Smooth muscle cell of the brain vasculature (primary cell): ENCODE measurements at places on chromosomes 7 and 10.

GRCh38 chr10:69014171-69014570 lies 25.6 kb downstream of the KIFBP start:
- DNase-seq, result no peak

DNA sequence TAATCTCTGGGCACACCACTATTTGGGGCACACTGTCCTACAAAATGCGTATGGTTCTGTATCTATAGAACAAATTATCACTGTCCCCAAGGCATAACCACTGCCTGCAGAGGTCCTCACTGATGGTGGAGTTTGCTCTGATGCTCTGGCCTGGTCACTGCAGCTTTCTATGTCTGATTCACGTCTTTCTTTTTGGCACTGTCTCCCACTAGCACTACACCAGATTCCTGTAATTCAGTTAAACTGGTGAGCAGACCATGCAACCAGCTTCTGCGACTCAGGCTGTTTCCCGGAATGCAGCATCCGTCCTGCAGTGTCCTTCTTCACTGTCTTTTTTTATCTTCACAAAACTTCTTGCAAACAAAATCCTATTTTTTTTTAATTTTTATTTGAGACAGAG lies 112.8 kb downstream of the KLF6 start:
- DNase-seq, result no peak

DNA sequence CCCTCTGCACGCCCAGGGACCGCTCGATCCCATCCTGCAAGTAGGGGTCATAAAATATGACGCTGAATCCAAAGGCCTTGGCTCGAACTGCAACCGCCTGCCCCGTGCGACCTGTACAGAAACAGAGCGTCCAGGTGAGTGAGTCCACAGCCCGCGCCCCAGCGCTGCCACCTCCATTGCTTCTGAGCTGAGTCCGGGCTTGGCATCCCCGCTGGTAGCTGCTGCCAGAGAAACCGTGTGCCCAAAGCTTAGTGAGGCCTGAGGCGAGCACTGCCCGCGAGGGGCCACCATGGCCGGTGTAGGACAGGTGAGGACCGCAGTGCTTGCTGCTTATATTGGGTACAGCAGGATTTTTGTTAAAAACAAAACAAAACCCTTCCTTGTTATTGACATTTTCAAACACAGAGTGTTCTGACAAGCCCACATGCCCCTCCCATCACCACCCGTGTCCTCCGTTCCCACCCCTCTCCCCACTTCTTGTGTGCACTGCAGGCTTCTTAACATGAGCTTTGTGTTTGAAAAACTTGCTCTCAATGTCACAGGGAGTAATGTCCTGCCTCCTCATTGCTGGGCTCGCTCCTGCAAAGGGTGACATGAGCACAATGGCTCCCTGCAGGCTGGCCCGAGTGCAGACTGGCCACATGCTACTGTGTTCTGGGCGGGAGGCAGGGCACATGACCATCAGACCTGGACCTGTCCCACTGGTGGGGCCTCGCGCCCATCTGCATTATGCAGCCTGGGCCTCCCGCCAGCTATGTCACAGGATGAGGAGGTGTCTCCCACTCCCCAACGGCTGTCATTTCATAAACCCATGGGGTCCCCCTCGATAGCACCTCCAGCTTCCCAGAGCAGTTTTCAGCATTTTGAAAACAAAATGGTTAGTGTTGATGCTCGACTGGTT lies 52.9 kb downstream of the ZRANB1 start:
- DNase-seq, result no peak

- no peak for DNase-seq
Observed at GRCh38 chr10:79405995-79406515, 39.4 kb downstream of the ZCCHC24 start.

GRCh38 chr7:106767498-106768323 lies 97.4 kb upstream of the PIK3CG start:
- DNase-seq, result no peak

DNA sequence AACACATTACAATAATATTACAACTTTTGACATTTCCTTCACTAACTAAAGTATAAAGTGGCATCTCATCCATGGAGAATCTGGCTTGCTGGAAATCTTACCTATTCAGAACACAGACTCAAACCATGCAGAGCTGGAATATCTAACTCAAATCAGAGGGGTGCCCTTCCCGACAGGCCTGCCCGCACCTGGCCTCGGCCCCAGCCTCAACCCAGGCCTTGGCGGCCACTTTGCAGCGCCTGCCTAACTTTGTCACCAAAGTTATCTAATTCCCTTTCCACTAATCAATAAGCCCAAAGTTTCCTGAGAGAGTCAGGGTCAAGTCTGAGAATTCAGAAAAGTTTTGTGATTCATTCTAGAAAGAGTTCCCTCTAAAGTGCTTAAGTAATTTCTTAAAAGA lies 212.9 kb downstream of the COBL start:
- no peak for DNase-seq

- no peak for DNase-seq
Observed at GRCh38 chr10:122665329-122665860, 34.3 kb downstream of the C10orf120 start.

GRCh38 chr7:128672927-128673517 lies 930 bp downstream of the GARIN1A start:
- DNase-seq, result no peak

DNA sequence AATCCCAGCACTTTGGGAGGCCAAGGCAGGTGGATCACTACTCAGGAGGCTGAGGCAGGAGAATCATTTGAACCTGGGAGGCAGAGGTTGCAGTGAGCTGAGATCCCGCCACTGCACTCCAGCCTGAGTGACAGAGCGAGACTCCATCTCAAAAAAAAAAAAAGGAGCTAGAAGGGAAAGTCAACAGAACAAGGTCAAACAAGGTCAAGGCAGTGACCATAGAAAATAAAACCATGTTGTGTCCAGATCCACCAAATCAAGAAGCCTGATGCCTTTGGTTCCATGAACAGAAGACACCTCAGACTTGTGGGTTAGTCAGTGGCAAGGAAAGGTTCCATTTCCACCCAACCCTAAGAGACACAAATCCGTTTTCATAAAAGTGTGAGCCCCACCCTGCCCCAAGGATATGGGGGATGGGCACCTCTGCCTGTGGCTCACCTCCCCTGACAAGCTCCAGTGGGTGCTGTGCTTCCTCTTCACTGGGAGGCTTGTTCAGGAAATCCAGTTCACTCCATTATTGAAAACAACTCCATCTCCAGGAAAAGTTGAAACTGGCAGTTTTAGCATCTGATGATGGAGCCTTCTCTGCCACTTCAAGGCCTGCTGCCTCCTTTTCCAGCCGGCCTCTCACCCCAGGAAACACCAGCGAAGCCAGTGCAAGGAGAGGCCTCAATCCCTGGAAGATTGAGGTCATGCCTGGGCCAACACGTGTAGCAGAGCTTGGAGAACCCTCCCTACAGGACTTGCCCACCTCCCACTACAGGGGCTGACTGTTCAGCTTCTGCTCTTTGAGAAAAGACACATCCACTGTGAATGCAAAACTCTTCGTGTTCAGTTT lies 152.9 kb downstream of the NRF1 start:
- no peak for DNase-seq

GRCh38 chr10:62062752-62063512 lies 161.4 kb downstream of the ARID5B start:
- DNase-seq, result no peak

DNA sequence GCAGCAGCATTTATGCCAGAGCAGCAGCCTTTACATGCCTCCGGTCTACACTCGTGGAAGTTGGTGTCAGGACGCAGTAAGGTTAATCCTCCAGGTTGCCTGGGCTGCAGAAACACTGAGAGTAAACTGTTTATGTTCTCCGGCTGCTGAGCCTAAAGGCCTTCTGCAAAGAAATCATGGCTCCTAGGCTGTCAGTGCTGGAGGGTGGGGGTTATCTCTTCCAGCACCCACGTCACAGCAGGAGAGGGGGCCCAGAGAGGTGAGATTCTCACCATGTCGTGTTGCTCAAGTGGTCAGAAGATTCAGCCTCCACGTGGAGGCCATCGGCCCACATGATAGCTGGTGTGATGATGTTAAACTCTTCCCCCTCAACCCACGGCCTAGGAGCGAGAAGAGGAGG lies 41.2 kb downstream of the COL13A1 start:
- DNase-seq, result no peak

DNA sequence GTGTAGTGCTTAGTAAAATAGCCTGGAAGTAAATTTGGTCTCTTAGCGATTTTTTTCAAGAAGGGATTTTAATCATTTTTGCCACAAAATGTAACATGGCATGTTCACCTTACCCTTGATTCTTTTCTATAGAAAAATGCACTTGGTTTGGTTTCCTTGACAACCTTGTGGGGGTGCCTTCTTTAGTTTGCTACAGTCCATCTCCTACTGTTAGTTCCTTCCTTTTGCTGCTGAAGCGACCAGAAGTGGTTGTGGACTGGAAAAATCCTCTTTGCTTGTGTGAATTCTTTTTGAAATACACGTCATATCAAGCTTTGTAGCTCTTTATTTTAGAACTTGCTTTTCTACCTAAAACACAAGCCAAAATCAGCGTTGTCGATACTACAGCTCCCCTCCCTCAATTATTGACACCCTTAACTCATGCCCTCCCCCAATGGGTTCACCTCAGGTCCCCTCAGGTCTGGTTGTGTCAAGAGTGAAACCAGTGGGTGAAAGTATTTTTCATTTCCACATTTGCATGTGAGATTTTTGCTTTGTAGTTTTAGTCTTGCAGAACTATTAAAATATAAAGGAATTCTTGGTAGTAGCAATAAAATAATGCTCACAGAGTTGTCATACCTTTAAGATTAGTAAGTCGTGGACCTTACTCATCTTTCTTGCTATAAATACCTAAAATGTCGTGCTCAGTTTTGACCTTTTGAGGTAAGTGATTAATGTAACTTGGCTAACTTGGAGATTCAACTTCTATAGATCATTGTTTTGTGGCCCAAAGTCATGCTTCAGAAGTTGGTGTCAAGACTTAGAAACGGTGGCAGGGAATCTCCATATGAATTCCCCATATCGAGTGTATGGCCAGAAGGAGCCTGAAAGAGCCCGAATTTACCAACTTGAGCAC lies 1.5 kb downstream of the ACTR3B start:
- DNase-seq, result no peak

DNA sequence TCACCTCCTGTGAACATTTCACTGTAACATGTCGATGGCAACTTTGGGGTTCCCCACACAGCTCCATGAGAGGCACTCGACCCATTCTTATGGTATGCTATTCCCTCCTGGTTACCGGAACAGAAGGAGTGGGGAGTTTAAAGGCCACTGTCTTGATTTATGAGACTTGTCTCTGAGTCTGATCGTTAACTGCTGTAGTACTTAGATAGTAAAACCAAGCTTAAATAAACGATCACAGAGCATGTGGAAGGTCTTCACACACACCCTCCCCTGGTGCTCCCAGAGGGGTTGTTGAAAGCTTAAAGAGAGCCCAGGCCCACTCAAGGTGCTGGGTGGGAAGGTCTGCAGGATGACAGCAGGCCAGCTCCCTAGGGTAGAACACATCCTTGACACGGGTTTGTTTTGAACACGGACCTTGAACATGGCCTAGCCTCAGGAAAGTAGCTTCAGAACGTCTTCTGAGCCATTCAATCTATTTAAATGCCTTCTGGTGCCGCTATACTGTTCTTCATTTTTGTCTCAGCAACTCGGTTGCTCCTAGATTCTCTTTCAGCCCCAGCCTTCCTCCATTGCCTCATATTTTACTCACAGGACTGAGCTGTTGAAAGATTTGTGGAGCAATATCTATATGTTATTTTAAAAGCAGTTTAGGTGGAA lies 335.3 kb downstream of the FGFR2 start:
- DNase-seq, result no peak

DNA sequence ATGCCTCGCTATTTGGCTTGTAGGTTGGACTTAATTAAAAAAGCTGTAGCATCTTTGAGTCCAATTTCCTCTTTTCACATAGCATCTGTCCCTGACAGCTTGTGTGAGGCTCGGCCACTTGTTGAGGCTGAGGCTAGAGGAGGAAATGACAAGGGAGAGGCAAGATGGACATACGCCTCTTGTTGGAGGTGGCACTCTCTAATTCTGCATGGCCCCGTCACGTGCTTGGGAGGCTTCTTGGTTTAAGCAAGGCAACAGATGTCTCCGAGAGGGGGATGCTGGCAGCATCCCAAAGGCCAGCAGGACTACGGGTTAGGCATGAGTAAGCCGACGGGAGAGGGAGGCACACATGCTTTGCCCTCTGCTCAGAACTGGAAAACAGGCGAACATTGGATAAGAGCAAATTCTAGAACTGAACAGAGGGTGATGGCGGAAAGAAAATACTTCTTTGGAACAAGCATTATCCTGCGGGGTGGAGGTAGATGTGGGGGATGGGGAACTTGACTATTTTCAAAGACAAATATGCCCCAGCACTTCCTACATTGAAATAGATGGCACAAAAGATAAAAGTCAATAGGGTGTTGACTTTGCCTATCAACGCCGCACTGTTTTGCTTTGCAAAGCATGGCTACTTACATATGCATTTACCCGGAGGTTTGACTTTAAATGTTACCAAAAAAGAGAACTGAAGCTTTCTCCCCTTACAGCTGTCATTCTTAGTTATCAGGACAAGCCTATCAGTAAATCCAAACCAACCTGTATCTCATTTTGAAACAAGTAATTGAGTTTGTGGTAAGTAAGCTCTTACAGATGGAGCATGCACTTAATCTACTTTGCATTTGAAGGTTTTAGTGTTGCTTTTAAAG lies 94.8 kb downstream of the CHN2 start:
- peak; percentile 55 for DNase-seq

DNA sequence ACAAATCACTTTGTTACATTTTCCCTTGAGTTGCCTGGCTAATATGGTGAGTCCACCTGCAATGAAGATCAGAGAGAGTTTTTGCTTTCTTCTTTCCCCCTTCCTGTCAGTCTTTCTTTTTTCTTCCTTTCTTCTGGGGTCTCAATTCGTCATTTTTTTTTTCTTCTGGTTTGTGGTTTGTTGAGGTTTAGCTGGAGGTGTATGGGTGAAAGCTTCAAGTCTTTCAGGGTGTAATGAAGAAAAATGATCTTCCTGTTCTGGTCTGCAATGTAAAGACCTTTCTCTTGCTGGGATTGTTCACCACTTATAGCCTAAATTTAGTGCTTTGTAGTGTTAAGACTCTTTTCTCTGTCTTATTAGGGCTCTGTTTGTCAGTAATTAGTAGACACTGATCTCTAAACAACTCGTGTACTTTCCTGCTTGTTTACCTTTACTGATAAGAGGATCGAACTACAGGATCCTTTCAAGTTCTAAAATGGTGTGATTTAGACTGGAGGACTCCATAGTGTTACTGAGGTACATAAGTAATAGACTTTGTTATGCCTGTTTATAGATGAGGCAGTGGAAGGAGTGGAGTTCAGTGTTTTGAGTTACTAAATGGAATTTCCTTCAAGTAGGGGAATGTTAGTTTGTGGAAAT lies 129.1 kb downstream of the SUGCT start:
- no peak for DNase-seq

GRCh38 chr7:111026806-111027205 lies 64.1 kb upstream of the LRRN3 start:
- DNase-seq, result no peak

- DNase-seq, result no peak
Observed at GRCh38 chr10:62199584-62199983, 69.1 kb downstream of the RTKN2 start.

- no peak for DNase-seq
Observed at GRCh38 chr7:122543891-122544290, 155.0 kb downstream of the RNF133 start.

- DNase-seq, result no peak
Observed at GRCh38 chr10:103232131-103232673, 13.5 kb upstream of the RPEL1 start.

GRCh38 chr7:123867225-123867624 lies 22.3 kb downstream of the HYAL4 start:
- DNase-seq, result no peak

GRCh38 chr7:17434191-17434590 lies 135.7 kb downstream of the AHR start:
- no peak for DNase-seq
